ENCODE measurements at places on chromosomes 2 and 18.
A peak's percentile ranks its signal among the peaks of the same experiment; 100 is the strongest.

DNA sequence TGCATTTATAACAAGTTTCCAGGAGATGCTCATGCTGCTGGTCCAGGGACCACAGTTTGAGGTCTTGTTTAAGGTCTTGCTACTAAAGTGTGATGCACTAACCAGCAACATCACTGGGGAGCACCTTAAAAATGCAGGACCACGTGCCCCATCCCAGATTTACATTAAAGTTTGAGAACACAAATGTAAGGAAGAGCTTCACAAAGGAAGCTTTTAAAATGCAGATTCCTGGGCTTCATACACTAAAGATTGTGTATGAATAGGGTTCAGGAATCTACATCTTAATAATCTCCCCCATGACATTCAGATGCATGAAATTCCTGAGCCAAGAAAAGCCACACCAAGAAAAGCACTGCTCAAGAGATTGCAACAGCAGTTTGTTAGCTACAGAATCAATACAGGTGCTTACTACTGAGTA lies 235.3 kb upstream of the TANK start:
- DNase-seq, result no peak

DNA sequence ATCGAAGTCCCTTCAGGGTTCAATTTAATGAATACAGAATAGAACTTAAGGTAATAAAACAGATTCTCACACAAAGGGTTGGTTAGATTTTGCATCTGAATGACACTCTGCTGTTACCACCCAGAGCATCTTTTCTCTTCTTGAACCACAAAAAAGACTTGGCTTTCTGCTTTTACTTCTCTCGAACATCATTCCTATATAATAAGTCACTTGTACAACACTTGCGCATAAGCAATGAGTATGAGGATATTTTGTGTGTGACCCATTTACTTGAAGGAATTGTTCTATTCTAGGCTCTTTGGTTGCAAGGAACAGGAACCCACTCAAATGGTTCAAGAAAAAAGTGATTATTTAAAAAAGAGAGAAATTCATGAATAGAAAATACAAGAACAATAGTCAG lies 126.2 kb downstream of the NUP35 start:
- no peak for DNase-seq

DNA sequence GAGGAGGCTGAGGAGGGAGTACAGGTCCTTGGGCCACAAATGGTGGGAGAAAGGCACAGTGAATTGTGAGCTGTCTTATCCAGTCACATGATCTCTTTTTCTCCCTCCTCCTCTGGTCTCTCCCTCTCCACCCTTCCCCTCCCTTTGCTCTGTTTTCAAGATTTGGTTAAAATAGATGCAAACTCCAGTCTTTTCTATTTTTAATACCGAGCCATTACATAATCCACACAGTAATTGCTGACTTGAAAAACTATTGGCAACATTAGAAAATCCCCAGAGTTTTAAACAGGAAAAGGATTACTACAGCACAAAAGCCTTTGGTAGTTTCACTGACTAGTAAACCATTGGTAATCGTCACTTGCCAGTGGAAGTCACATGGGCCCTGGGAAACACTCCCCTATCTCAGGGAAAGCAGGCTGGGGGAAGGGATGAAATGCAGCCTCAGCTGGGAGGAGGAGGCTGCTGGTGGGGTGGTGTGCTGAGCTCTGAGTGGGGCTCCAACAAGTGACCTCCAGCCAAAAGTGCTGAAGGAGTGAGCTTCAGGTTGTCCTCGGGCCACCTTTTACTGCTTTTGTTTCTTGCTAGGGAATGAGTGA lies 57.4 kb upstream of the PCBP1 start:
- DNase-seq, result no peak

GRCh38 chr2:15780234-15780633 lies 160.1 kb upstream of the MYCN start:
- DNase-seq, result no peak

- DNase-seq, result peak; percentile 10
These were observed 174.8 kb downstream of the HDAC4 start for GRCh38 chr2:239225871-239226561.

DNA sequence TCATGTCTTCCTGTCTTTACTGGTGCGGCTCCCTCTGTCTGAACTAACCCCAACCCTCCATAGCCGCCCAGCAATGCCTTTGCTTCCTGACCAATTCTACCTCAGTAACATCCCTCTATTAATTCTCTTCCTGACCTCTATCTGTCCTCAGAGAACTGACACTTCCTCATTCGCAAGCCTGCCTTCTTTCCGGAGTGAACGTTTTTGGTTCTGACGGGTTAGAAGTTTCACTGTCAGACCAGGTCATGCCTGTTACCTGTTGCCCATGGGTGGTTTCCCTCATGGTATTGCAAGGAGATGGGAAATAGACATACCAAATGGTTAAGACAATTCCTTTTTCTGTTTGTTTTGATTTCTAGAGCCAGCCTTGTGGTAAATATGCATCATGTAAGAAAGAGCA lies 453.4 kb upstream of the SLC14A2 start:
- DNase-seq, result no peak

GRCh38 chr2:144521686-144522085 lies 1.8 kb upstream of the ZEB2 start:
- no peak for DNase-seq

DNA sequence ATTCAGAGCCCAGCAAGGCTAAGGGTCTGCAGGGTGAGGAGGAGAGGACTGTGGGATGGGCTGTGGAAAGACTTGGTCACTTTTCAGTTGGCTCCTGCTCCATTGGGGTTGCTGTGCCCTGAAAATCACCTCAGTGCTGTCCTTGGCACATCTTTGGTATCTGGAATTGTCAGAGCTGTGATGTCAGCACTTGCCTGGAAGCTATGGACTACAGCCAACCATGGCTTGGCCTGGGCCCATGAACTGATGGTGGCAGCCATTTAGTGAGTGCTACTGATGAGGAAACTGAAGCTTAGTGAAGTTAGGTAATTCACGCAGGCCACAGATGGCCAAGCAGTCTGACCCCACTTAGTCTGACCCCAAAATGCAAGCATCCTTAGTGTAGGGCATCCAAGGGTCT lies 121.8 kb upstream of the SERPINE2 start:
- DNase-seq, result no peak

- no peak for DNase-seq
These were observed 4.3 kb downstream of the TMEFF2 start for GRCh38 chr2:192190474-192190873.

DNA sequence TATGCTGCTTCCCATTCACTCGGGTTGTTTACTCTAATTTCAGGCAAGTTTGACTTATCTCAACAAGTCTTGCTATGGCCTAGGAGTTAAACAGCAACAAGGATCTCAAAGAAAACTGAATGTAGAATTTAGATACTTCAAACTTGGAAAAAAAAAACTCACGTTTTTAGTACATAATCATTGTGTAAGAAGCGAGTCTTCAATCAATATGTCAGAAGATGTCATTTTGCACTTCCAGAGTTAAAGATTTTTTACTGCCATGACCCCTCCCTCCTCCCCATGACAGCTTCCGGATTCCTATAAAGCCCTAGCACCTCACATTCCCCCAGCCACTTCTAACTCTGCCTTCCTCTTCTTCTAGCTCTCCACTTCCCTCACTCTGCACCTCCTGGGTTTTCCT lies 133.4 kb downstream of the SS18 start:
- DNase-seq, result no peak

DNA sequence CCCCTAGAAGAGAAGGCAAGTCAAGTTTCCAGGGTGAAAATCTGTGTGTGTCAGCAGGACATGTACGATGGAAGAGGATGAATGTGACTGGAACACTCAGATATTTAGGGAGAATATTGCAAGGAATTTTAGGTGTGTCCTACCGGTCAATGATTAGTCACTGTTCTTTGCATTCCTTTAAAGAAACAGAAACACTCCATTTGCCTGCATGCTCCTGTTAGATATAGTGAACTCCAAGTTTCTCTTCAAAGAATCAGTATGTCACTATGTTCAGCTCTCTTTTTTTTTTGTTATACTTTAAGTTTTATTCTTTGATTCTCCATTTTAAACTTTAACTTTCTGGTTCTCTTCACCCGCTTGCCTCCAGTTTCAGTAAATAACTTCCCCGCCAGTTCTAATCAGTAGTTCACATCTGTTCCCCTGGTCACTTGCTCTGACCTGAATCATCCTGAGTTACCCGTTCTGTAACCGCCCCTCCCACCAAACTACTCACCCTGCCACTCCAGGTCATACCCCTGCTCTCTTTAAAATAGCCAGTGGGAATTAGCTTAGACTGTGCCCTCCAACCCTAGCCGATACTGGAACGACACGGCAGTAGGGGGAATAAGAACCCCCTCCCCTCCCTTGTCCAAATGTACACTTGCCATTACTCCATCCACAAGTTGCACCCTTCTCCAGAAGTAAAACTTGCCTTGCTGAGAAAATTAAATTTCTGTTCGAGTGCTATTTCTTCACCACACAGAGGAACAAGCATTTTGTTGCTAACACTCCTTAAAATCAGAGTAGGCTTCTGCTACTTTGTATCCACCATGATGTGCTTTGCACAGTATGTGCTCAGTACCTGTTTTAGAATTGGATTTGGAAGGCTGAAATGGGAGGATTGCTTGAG lies 268.4 kb downstream of the METTL4 start:
- peak; percentile 39 for DNase-seq

GRCh38 chr2:156366753-156367152 lies 34.2 kb upstream of the NR4A2 start:
- DNase-seq, result no peak

GRCh38 chr2:159760326-159760725 lies 37.7 kb downstream of the CD302 start:
- DNase-seq, result no peak

DNA sequence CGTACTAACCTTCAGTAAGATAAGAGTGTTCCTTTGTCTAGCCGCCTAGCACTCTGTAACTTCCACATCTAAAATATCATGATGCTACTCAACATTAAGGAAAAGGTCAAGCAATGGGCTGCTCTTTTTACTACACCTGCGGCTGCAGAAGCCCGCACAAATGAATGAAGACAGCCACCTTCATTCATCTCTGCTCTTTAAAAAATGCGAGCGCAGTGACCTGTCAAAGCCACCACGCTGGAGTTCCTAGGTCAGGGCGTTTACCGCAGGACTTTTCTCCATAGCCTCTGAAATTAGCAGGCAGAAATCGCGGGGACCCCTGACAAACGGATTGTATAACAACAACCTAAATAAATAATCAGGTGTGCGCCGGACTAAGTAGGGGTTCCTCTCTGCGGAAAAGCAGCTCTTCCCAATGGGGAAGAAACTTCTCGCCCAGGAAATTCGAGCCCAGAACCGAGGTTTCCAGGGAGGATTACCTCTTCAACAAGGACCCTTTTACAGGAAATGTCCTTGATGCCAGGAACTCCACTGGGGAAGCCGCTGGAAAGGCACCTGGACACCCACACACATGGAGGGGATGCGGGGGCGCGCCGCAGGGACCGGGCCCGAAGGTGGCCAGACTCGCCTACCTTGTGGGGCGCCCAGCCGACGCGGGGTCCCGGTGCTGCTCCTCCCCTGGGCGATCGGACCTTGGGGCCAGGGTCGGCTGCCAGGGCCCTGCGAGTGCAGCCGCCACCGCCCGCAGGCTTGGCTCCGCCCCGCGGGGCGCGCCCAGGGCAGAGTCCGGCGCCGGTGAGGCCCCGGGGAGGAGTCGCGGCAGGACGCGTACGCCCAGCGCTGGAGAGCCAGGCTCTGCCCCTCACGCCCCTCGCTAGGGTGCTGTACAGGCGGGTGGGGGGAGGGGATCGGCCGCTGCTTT lies at the start of gene CCDC68:
Gene CCDC68, minus strand, starts transcription at position 758 of the 922 bp plus-strand sequence. CDS start 16,670 bp downstream, outside the sequence.
- no peak for DNase-seq

GRCh38 chr2:101500860-101501259 lies 25.9 kb upstream of the RFX8 start:
- no peak for DNase-seq

- DNase-seq, result no peak
These were observed 6.9 kb downstream of the UGT1A10 start for GRCh38 chr2:233643128-233643527.

DNA sequence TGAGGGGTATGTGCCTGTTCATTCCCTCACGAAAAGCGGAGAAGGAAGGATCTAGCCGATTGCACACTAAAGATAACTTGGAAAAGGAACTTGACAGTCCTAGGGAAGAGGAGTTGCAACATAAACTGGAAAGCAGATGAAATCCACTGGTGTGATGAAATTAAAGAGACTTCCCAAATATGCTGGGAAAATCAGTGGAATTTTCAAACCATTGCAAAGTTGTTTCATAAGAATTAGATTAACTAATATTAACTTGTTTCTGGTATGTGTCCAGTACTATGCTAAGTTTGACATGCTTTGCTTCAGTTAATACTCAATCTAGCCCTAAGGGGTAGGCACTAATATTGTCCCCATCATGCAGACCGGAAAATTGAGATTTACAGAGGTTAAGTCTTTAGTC lies 222.7 kb downstream of the IKZF2 start:
- DNase-seq, result no peak

DNA sequence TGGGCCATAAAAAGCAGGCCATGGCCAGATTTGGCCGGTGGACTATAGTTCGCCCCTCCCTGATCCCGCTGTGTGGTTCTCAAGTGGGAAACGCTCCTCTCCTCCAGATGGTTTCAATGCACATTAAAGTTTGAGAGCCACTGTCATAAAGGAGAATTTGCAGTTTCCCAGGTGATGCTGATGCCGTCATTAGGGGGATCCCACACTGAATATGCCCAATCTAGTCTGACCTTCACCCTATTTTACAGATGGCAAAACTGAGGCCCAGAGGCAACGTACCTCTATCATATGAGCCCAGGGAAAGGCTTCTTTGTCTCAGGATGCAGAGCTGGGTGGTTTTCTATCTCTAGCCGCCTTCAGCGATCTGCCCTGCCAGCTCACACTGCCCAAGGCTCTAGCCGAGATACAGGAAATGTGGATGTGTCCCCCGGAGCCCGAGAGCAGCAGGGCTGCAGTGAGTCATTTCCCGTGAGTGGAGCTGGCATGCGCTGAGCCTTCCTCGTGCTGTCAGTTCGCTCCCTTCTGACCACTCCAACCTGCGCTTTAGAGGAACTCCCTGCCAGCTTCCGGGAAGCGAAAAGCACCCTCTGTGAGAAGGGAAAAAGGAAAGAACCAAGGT lies 116.2 kb downstream of the SMAD7 start:
- peak; percentile 84 for DNase-seq

- DNase-seq, result peak; percentile 23
These were observed 42.4 kb upstream of the FIGN start for GRCh38 chr2:163778045-163778781.

GRCh38 chr2:86285571-86285970 lies 51.9 kb downstream of the REEP1 start:
- no peak for DNase-seq

- DNase-seq, result no peak
These were observed 72.9 kb upstream of the HK2 start for GRCh38 chr2:74760875-74761630.
